CD4-positive, CD25-positive, alpha-beta regulatory T cell (primary cell): ENCODE measurements at places on chromosomes 12 and 14. TPM values are rescaled to one million over a fixed set of nuclear protein-coding genes. Genes with fewer than 3 reads are reported as not detected.

VCPKMT gene
- total RNA-seq, result 30.0 TPM

SLC25A21 gene
- not detected for total RNA-seq

IGF1 gene
- not detected for total RNA-seq

RDH16 gene
- 0.79 TPM for total RNA-seq

CLEC6A gene
- total RNA-seq, result not detected

LMNTD1 gene
- total RNA-seq, result not detected

NTS gene
- not detected for total RNA-seq

- no peaks in the 10 kb centered on the region for H3K4me1 ChIP-seq
- no peak overlapping the region for H3K4me3 ChIP-seq
- H3K27ac ChIP-seq, result no peak overlapping the region
- H3K36me3 ChIP-seq, result no peaks in the 10 kb centered on the region
- peaks cover 3% of the 10 kb centered on the region for H3K27me3 ChIP-seq
These were observed 103.2 kb downstream of the SLC38A4 start for GRCh38 chr12:46722394-46723185.

DNA sequence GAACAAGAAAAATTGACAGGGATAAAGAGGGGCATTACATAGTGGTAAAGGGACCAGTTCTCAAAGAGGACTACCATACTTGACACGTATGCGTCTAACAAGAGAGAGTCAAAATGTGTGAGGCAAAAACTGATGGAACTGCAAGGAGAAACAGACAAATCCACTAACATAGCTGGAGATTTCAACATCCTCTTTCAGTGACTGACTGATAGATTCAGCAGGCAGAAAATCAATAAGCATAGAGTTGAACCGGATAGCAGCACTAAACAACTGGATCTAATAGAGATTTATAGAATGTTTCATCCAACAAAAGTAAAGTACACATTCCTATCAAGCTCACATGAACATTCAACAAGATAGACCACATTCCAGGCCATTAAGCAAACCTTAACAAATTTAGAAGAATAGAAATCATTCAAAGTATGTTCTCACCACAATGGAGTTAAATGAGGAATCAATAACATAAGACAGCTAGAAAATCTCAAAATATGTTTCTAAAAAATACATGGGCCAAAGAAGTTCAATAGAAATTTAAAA lies 16.1 kb upstream of the CRACR2A start:
- no peaks in the 10 kb centered on the region for H3K36me3 ChIP-seq
- no peaks in the 10 kb centered on the region for H3K4me1 ChIP-seq
- H3K27me3 ChIP-seq, result no peaks in the 10 kb centered on the region
- H3K4me3 ChIP-seq, result no peak overlapping the region

DNA sequence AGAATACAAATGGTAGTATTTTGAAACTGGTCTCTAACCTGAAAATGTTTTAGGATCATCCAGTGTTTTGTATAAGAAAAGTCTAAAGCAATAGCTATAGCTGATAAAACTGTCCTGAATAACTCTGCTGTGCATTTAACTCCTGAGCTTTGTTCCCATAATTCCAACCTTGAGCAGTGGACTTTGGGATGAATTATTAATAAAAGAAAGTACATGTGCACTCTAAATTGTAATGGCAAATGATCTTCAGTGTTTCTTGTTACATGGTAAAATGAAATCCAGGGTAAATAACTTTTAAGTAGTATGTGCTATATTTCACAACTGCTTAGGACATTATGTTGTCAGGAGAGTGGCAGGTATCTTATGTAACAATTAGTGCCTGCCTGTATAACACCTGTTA lies 345.6 kb downstream of the SLC16A7 start:
- H3K36me3 ChIP-seq, result no peaks in the 10 kb centered on the region
- no peak overlapping the region for H3K27ac ChIP-seq
- H3K4me3 ChIP-seq, result no peak overlapping the region
- H3K4me1 ChIP-seq, result no peaks in the 10 kb centered on the region
- H3K27me3 ChIP-seq, result no peaks in the 10 kb centered on the region

DNA sequence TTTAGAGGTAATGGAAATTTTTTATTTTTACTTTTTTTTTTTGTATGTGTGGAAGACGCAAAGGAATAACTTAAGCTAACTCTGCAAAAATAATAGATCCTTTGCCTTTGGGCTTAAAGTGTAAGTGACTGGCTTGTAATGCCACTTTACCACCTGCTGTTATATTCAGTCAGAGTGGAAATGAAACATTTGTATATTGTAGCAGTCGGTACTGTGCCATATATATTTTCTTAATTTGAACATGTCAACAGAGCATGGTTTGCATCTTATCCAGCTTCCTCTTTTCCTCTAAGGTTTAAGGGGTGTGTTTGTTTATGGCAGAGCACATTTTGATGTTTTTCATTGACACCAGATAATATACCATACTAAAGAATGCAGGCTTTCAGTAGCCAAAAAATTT lies 176.6 kb downstream of the TRHDE start:
- H3K27me3 ChIP-seq, result no peaks in the 10 kb centered on the region
- no peaks in the 10 kb centered on the region for H3K4me1 ChIP-seq
- H3K36me3 ChIP-seq, result no peaks in the 10 kb centered on the region
- DNase-seq, result no peak
- H3K27ac ChIP-seq, result no peak overlapping the region

DNA sequence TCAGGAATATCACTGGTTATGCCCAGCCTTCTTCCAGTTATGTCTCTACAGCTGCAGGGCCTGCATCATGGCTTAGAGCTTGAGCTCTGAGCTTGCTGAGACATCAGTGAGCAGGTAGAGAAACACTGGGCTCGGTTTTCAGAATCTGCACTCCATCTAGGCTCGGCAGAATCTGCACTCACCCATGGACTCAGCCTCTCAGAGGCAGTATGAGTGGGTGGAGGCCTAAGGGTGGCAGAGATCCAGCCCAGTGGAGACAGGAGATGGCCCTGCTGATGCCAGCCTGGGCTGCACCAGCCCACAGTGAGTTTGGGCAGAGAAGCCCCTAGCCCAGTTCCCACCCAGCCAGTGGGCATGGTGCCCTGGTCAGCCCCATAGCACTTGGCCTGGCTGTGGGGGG lies 12.8 kb downstream of the KRT80 start:
- no peak for DNase-seq
- no peaks in the 10 kb centered on the region for H3K4me1 ChIP-seq
- H3K27ac ChIP-seq, result no peak overlapping the region
- H3K4me3 ChIP-seq, result no peak overlapping the region
- no peaks in the 10 kb centered on the region for H3K27me3 ChIP-seq

DNA sequence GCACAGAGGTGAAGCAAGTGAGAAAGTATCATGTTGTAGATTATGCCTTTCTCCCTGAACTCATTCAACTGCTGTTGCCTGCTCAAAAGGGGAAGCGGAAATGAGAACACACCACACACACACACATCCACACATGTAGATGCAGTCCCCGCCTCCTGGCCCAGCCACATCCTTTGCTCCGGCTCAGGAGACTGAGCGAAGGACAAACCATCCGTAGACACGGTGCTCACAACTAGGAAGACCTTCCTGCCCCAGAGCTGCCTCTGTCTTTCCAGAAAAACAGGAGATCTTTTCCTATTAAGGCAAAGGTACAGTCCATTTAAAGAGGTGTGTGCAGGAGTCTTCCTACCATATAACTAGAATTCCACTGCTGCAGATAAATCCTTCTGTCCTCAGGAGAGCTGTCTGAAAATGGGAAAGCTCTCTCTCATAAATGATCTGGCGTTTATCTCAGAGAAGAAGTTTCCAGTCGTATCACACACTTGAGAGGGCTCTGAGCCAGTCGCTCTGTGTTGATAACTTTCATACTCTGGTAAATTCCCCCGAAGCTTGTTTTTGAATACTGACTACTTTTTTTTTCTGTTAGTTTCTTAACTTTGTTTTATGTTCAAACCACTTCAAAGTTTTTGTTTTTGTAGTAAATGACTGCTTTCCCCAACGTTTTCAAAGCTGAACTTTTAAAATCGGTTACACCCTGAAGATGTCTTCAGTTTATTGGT lies at the start of gene TESPA1:
Gene TESPA1, minus strand, starts transcription at position 105 of the 719 bp plus-strand sequence. CDS start 10,200 bp downstream, outside the sequence.
- H3K27ac ChIP-seq, result peak within 1 kb of the TSS; percentile 97
- peak within 1 kb of the TSS; percentile 99 for H3K4me3 ChIP-seq
- DNase-seq, result peak; percentile 89
- peaks cover 57% of the 10 kb centered on the region for H3K4me1 ChIP-seq

GRCh38 chr12:29152223-29152868 lies 3.3 kb downstream of the FAR2 start:
- H3K27me3 ChIP-seq, result no peaks in the 10 kb centered on the region
- no peak overlapping the region for H3K4me3 ChIP-seq
- peaks cover 21% of the 10 kb centered on the region for H3K4me1 ChIP-seq
- no peaks in the 10 kb centered on the region for H3K36me3 ChIP-seq

GRCh38 chr12:110039085-110039807 lies 9.1 kb downstream of the C12orf76 start:
- no peaks in the 10 kb centered on the region for H3K27me3 ChIP-seq
- peak; percentile 69 for DNase-seq
- peaks cover 15% of the 10 kb centered on the region for H3K4me1 ChIP-seq
- H3K4me3 ChIP-seq, result peak overlapping the region; percentile 23
- peaks cover 52% of the 10 kb centered on the region for H3K36me3 ChIP-seq

DNA sequence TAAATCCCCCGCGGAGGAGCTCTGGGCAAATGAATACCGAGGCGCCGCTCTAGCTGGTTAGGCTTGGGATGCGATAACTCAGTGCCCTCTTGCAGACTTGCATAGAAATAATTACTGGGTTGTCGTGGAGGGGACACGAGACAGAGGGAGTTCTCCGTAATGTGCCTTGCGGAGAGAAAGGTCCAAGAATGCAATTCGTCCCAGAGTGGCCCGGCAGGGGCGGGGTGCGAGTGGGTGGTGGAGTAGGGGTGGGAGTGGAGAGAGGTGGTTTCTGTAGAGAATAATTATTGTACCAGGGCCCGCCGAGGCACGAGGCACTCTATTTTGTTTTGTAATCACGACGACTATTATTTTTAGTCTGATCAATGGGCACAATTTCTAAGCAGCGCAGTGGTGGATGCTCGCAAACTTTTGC lies 2.5 kb upstream of the TBX5 start:
- H3K27ac ChIP-seq, result no peak overlapping the region
- H3K4me1 ChIP-seq, result no peaks in the 10 kb centered on the region
- no peaks in the 10 kb centered on the region for H3K36me3 ChIP-seq
- H3K4me3 ChIP-seq, result no peak overlapping the region

DNA sequence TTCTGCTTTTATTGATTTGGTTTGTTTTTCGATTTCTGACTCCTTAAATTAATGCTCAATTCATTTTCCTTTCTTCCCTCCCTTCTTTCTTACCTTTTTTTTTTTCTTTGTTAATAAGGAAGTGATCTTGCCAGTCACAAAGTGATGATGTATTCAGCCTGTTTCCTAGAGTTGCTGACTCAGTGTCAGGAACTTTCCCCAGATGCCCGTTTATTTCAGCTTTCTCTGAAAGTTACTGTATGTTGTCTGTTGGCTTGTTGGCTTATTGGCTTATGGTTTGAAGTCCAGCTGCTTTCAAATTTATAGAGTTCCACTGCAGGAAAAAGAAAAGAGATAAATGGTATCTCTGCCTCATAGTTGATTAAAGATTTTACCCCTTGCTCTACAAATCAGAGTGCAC lies 12.4 kb upstream of the SLC6A15 start:
- H3K4me1 ChIP-seq, result no peaks in the 10 kb centered on the region
- no peak for DNase-seq
- H3K4me3 ChIP-seq, result no peak overlapping the region

- H3K27me3 ChIP-seq, result no peaks in the 10 kb centered on the region
- DNase-seq, result no peak
- no peaks in the 10 kb centered on the region for H3K4me1 ChIP-seq
- H3K27ac ChIP-seq, result no peak overlapping the region
- no peaks in the 10 kb centered on the region for H3K36me3 ChIP-seq
- H3K4me3 ChIP-seq, result no peak overlapping the region
These were observed 657.5 kb upstream of the TBX3 start for GRCh38 chr12:115341442-115341841.

- H3K4me1 ChIP-seq, result no peaks in the 10 kb centered on the region
- no peak for DNase-seq
- H3K27ac ChIP-seq, result no peak overlapping the region
- H3K4me3 ChIP-seq, result no peak overlapping the region
These were observed 40.6 kb downstream of the HSD17B6 start for GRCh38 chr12:56803750-56804149.

DNA sequence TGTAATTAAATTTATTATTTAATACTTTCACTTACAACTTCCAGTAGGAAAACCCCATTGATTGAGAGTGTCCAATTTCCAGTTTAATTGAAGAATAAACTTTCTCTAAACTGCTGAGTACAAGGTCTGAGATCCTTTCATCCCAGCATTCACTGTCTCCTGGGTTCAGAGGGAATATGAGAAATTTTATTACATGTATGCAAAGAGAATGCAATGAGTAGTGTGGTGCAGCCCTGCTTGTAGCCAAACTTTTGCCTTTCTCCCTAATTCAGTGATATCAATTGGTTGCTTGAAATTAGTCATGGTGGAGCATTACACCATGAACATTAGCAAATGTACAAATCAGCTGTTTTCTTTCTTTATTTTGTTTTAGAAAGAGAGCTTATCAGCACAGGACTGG lies 780.6 kb upstream of the MDGA2 start:
- DNase-seq, result no peak
- no peaks in the 10 kb centered on the region for H3K27me3 ChIP-seq
- H3K4me1 ChIP-seq, result no peaks in the 10 kb centered on the region
- H3K27ac ChIP-seq, result no peak overlapping the region
- H3K36me3 ChIP-seq, result no peaks in the 10 kb centered on the region

GRCh38 chr12:29427964-29428363 lies 47.0 kb upstream of the ERGIC2 start:
- DNase-seq, result peak; percentile 7
- no peak overlapping the region for H3K27ac ChIP-seq
- no peak overlapping the region for H3K4me3 ChIP-seq
- no peaks in the 10 kb centered on the region for H3K27me3 ChIP-seq
- no peaks in the 10 kb centered on the region for H3K36me3 ChIP-seq

DNA sequence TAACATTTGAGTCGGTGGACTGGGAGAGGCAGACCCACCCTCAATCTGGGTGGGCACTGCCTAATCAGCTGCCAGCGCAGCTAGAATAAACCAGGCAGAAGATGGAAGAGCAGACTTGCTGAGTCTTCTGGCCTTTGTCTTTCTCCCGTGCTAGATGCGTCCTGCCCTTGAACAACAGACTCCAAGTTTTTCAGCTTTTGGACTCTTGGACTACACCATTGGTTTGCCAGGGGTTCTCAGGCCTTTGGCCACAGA lies 27.2 kb upstream of the DNM1L start:
- no peak overlapping the region for H3K4me3 ChIP-seq
- H3K36me3 ChIP-seq, result no peaks in the 10 kb centered on the region
- no peaks in the 10 kb centered on the region for H3K27me3 ChIP-seq

DNA sequence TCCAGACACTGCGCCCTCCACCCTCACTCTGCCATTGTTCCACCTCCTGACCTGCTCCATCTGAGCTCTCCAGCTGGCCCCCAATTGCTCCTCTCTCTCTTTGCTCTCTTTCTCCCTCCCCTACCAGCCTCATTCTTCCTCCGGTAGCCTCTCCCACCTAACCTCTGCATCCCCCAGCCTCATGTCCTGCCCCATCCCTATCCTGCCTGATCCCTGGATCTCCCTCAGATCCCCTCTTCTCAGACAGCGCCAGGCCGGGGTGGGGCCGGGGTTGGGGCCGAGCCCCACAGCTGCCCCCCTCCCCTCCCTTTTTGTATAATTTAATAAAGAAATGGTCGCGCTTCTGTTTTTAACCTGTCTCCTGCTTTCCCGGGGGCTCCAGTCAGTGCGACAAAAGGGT lies 1.7 kb upstream of the LAG3 start:
- H3K4me1 ChIP-seq, result peaks cover 56% of the 10 kb centered on the region
- DNase-seq, result no peak
- H3K27ac ChIP-seq, result no peak overlapping the region
- H3K27me3 ChIP-seq, result peaks cover 13% of the 10 kb centered on the region
- no peaks in the 10 kb centered on the region for H3K36me3 ChIP-seq

GRCh38 chr14:80669426-80669825 lies 272.1 kb downstream of the CEP128 start:
- DNase-seq, result no peak
- H3K4me3 ChIP-seq, result no peak overlapping the region
- H3K27ac ChIP-seq, result no peak overlapping the region
- H3K4me1 ChIP-seq, result no peaks in the 10 kb centered on the region
- H3K36me3 ChIP-seq, result peaks cover 4% of the 10 kb centered on the region
